ENCODE measurements at places on chromosomes 4 and X.

DNA sequence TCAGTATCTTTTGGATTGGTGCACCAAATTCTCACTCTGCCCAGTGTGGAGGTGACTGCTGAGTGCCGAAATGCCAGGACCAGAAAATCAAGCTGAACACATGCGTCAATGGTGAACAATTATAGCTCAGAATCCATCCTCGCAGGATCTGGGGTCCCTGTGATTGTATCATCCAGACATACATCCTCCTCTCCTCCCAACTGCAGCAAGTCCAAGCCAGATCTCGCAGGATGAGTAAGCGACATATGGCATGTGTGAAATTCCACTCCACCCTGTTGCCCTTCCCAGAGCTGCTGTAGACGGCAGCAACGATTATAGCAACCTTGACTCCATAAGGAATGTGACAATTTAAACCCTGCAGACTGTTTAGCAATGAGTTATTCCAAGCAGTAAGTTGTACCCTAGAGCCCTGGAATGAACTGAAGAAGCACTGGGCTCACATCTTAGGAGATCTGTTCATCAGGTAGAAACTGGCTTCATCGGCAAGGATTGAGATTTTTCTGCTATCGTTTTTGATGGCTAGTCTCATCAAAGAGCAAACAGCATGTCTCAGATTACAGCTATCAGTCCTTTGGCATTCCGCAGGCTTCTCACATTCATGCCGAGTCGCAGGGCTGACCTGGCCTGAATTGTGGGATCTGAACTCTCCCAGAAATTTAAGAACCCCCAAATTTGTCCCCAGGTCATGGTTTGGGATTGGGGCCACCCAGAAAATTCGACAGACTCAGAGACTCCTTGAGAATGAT lies 35.5 kb upstream of the SORBS2 start:
- no peak for DNase-seq

DNA sequence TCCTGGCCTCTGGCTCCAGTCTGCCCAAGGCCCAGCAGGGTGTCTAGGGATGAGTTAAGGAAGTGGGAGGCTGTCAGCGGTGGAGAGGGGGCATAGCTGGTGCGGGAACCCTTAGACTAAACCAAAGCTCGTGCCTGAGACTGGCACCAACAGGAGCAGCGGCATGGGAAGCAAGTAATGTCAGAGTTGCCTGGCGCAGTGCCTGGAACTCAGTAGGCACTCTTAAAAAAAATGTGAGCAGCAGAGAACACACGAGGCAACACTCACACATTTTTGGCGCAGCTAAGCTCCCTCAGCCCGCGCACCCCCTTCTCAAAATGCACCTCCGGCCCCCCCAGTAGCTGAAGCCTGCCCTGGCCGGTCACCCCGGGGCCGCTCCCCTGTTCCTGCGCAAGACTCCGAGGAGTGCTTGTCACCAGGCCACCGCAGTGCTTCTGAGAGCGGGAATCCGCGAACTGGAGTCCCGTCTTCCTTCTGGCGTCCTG lies 583 bp downstream of the GABRE start:
- DNase-seq = no peak

GRCh38 chrX:97845451-97845850 lies 961.7 kb downstream of the RPA4 start:
- DNase-seq = no peak

- no peak for DNase-seq
Measured at GRCh38 chrX:20227116-20227515, 39.6 kb downstream of the RPS6KA3 start.

- peak; percentile 67 for DNase-seq
Measured at GRCh38 chr4:6926681-6927478, 17.3 kb downstream of the TBC1D14 start.

DNA sequence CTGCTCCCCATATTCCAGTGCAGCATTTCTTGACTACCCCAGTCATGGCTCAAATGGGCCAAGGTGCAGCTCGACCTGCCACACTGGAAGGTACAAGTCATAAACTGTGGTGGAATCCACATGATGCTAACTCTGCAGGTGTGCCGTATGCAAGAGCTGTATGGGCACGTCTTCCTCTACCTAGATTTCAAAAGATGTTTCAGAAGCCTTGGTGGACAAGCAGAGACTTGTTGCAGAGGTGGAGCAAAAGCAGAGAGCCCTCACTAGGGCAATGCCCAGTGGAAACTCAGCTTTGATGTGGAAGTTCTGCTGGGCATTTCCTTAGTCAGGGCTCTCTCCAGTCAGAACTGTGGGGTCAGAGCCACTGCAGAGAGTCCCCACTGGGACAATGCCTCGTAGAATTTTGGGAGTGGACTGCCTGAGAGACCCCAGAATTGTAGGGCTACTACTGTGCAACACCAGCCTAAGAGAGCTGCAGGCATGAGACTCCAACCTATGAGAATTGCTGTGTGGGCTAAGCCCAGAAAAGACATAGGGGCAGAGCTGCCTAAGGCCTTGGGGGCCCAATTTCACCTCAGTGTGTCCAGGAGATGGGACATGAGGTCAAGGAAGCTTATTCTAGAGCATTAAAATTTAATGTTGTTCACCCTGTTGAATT lies 65.7 kb downstream of the BEX3 start:
- DNase-seq = no peak

GRCh38 chr4:107452717-107453630 lies 267.1 kb downstream of the PAPSS1 start:
- DNase-seq = no peak

GRCh38 chr4:186900984-186901383 lies 177.3 kb upstream of the FAT1 start:
- DNase-seq = no peak

- DNase-seq = no peak
Measured at GRCh38 chr4:39032218-39033085, at the start of gene TMEM156. Gene TMEM156, minus strand, starts transcription at chr4:39032409. Its CDS starts 96 bp downstream, at chr4:39032313.

DNA sequence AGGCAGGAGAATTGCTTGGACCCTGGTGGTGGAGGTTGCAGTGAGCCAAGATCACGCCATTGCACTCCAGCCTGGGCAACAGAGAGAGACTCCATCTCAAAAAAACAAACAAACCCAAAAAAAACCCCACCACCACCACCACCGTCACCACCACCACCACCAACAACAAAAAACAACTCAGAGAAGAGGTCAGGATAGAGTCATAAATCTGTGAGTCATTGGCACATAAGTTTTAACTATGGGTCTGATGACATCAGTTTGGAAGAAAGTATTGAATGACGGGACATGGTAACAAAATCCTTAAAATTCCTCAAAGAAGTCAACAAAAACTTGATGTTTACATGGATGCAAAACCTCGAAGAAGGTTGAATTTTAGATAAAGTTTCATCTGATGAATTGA lies 288.0 kb upstream of the SFRP2 start:
- DNase-seq = no peak

- no peak for DNase-seq
Measured at GRCh38 chr4:80112236-80112635, 39.2 kb upstream of the ANTXR2 start.

GRCh38 chr4:25878676-25879075 lies 15.9 kb upstream of the SEL1L3 start:
- DNase-seq = no peak

DNA sequence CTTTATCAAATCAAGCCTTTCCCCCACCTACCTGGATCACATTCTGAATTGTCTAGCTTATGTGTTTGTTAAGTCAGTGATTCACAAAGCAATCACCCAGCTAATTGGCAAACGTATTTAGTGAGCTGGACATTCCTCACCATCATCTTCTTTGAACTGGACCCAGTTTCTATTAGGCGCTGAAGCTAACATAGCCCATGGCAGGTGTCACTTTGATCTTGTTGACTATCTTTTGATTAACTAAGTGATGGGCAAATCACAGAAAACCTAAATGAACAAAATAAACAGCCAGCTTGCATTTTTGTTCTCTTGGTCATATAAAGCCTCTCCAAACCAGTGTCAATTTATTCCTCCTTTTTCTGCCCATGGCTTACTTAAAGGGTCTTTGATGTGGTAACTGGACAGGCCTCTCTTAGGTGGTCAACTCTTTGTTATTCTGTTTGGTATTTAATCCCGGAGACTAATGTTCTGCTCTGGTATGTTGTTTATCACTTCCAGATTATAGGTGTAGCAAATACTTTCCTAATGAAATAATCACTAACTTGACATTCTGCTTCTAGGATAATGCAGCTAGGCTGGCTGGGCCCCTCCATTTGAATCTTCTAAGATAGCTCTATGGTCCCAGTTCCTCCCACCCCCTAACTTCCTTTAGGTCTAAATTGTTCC lies 105.3 kb upstream of the SMIM10 start:
- DNase-seq = no peak

GRCh38 chrX:71652405-71652804 lies 14.9 kb upstream of the LOC101059915 start:
- peak; percentile 24 for DNase-seq

GRCh38 chrX:135695471-135695870 lies 18.0 kb upstream of the CT45A1 start:
- DNase-seq = no peak

- no peak for DNase-seq
Measured at GRCh38 chrX:39204945-39205344, 403.7 kb downstream of the MID1IP1 start.

All from effector memory CD4-positive, alpha-beta T cell (primary cell).